ENCODE measurements at places on chromosomes 7 and 10. TPM values are rescaled to one million over a fixed set of nuclear protein-coding genes. Genes with fewer than 3 reads are reported as not detected.

AKR1B15 gene
- total RNA-seq: not detected

COL13A1 gene
- 12.2 TPM for total RNA-seq

DNA sequence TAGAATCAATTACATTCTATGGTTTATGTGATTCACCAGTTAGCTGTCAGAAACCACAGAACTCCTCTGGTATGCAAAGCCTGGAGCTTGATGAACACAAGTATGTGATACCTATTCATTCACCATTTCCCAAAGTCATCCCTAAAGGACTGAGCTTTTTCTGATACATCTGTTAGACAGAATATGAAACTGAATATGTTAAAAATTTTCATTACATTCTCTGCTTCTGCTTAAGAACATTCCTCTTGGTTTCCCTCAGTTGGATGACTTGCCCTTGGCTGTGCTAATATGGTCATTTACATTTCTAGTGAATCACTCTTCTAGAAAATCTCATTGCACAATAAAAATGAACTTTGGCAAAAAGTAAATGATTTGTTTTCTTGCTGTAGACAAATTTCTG, 10.8 kb upstream of the PON1 start:
- peak; percentile 22 for DNase-seq

- DNase-seq: no peak
Observed at GRCh38 chr7:69276011-69276729, 322.1 kb upstream of the AUTS2 start.

- peak; percentile 57 for DNase-seq
Observed at GRCh38 chr10:13099144-13099665, 758 bp upstream of the OPTN start.

GRCh38 chr10:87861566-87861952, 1.8 kb downstream of the KLLN start:
- peak; percentile 89 for DNase-seq

DNA sequence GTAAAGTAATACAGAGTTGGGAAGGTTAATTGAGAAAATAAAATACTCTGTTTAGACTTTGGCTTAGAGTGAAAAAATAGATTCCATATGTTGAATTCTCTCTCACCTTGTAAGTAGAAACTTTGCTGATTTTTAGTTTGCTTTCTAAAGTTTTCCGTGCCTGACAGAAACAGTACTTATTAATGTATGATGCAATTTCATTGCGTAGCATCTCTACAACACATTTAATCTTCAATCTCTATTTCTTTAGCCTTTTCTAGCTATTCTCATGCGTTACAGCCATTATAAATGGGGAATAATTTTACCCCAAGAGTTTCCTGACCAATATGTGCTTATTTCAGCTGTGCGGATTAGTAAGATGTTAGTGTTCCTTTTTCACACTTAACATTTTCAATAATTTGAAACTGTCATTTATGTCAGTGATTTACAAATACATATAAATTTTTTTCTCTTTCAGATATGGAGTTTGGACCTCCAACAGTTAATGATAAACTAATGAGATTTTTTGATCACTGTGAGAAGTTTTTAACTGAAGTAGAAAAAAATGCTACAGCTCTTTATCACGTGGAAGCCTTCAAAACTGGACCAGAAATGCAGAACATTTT, 3.3 kb downstream of the MINPP1 start:
- DNase-seq: no peak

- peak; percentile 1 for DNase-seq
Observed at GRCh38 chr10:118522791-118523498, 72.5 kb downstream of the PRLHR start.

DNA sequence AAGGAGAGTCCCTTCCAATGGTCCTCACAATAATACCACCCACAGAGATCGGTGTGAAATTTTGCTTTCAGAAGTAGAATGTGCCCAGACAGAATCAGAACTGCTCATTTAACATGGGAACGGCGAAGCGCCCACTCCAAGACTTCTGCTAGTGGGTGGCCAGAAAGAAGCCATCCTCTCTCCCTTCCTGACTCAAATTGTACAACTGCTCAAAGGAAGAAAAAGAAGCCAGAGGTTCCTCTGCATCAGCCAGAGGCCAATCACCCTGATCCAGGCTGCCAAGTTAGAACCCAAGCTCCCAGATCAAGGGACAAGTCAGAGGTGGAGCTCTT, 23.3 kb downstream of the NUDCD3 start:
- DNase-seq: no peak

DNA sequence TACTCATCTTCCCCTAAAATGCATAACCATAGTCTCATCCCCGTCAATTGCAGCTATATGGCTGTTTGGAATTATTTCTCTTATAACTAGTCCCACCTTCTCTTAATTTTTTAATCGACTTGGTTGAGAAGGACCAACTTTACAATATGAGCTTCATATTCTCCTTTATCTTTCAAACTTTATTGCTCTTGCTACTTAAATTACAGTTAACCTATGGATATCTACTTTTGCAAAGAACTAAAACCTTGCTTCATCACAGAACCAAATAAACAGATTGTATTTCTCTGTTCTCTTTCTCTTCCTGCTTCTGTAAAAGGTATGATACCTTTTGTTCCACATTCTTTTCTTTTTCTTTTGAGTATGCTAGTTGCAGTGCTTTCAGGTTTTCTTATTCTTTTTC, 6.1 kb downstream of the CREM start:
- DNase-seq: no peak

DNA sequence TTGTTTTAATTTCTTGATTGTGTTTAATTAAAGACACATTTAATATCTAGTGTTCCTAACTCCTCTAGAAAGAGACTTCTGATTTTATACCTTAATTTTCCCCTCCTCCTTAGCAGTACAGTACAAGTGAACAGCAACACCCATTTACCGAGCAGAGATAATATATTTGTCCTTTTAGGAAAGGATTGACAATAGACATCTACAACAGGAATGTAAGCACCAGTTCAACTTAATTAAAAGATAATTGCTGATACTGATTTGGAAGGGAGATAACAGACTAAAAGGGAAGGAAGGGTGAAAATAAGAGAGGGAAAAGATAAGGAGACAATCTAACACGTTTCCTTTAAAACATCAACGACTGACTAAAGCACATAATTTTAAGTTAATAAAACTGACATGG, 119.3 kb downstream of the SRPK2 start:
- no peak for DNase-seq

WDR91 gene
- 5.2 TPM for total RNA-seq

DNA sequence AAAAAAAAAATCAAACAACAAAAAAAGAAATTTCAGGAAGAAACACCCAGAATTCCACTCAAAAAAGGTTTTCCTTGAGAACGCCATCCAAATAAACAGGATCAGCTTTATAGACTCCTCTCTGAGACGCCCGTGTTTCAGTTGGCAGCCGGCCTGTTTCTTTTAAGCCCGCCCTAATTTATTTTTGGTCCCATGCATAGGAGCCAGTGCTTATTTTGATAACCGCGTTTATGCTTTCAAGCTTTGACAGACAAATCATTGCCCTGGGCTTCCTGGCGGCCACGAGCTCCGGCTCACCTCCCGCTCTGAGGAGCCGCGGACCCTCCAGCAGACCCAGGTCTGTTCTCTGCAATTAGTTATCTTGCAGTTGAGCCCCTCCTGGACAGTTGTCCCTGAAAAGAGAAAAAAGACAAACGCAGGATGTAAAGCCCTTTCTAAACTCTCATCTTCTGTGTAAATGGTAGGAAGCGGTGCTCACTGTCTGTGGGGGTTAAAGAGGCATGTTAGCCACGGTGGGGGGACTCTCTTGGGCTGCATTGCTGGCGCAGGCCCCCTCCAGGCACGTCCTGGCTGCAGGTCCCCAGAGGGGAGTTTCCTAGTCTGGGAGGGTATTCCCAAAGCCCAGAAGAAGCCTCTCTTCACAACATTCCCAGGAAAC, 22.2 kb upstream of the UNCX start:
- DNase-seq: no peak

DNAJC1 gene
- 22.8 TPM for total RNA-seq

ARHGEF35 gene
- total RNA-seq: not detected

- peak; percentile 57 for DNase-seq
Observed at GRCh38 chr7:19376538-19376937, 231.3 kb upstream of the FERD3L start.

GRCh38 chr10:69676301-69676700, 46.3 kb downstream of the FAM241B start:
- no peak for DNase-seq

DNA sequence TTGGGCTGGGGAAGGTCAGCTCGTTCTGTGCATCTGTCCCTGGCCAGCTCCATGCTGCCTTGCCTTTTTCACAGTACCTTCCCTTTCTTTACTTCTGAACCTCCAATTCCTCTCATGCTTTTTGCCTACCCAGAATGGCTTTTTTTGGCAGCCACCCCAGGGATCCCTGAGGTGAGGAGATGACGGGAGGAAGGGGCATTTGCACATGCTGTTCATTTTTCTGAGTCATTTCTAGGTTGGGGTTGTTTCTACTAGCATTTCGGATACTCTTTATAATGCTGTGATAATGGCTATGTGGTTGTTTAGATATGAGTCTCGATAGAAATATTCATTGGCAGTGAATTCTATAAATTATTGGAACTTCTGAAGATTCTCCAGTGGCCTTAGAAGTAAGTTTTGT, 415.1 kb upstream of the FZD8 start:
- peak; percentile 45 for DNase-seq

- no peak for DNase-seq
Observed at GRCh38 chr7:21059069-21059468, 272.4 kb upstream of the SP8 start.

NAT16 gene
- total RNA-seq: not detected

DNA sequence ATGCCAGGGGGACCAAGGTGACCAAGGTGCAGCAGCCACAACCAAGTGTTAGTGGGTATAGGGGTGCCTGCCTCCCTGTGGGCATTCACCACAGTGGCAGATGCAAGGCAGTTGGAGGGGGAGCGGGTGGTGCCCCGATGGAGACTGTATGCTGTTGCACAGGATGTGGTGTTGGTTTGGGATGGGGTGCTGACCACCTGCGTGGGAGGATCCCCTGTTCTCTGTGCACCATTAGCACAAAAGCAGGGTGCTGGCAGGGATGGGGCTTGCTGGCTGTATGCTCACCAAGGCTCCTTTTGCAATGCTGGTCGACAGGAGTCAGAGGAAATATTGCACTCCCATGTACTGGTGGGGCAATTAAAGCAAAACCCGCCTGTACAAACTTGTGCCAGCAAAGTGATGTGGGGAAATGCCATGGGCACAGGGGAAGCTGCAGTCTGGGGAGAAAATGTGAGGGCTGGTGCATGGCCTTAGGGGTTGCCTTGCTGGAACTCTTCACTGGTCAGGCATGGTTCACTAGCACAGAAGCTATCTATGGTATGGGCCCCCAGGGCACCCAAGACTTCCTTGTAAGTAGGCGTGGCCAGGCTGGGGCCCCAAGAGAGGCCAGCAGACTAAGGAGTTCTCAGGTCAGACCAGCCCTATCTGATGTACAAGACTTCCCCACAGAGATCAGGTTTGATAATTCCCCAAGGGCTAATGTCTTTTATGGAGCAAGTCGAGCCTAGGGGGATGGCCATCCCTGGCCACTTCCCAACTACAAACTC, 51.9 kb upstream of the GNAT3 start:
- DNase-seq: no peak

ACSM6 gene
- not detected for total RNA-seq

DNA sequence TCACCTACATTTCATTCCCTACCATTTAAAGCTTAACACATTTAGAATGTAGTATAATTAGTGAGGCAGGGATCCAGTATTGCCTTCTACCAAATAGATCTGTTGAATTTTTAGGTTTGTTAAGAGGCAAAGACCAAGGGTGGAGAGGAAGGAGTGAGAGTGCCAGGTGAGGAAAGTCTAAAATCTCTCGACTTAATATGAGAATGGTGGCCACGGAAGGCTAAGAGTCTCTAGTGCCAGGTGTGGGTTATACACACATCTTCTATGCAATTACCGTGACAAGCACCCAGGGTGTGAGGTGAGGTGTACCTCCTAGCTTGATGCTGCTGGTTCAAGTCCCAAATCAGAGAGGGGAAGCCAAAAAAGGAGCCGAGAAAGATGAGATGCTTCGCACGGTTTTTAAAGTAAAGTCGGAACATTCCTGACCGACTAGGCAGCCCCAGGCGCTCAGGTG, 439 bp downstream of the IQUB start:
- no peak for DNase-seq

- DNase-seq: peak; percentile 91
Observed at GRCh38 chr10:97334370-97335175, at the start of gene FRAT2. FRAT2 (minus strand) TSS chr10:97334729; CDS start chr10:97334572, 157 bp downstream.

ATRNL1 gene
- 0.18 TPM for total RNA-seq

DNA sequence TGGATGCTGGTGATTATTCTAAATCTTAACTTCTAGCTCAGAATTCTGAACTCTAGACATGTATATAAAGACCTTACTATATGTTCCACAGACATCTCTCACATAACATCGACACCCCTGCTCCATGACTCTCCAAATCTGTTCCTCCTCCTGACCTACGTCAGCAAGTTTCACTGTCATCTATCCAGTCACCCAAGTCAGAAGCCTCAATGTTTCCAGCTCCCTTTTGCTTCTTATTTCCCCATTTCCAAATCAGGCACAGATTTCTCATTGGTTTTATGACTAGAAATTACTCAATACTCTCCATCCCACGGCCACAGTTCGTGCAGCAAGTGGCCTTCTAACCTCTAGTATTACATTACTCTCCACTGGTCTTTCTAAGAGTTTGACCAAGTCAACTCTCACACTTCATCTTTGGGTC, 28.5 kb downstream of the EPC1 start:
- no peak for DNase-seq

DNA sequence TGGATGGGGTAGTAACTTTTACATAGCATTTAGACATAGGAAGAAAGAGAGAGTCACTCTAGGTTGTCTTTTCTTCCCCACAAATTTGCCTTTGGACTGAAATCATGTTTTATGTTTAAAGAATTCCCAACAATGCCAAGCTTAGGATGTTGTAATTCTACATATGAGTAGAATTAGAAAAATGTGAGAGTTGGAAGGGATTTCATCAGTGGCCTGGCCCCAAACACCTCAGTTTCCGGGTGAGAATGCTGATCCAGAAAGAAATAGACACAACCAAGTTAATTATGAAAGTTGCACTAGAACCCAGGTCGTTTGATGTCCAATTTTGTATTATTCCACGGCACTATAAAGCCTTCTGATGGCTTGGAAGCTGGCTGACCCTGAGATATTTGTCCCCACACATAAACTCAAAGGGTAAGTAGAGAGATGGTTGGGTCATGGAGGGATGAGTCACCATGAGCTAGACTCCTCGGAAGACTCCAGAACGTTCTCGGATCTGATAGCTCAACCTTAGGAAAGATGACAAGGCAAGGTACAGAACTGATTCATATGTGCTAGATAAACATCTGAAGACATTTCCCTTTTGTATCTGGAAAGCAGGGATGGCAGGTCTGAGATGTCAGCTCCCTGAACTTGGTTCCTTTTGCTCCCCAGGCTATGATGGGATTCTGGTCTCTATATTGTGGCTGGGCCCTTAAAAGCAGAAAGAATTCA, 48.8 kb upstream of the SLC35B4 start:
- peak; percentile 47 for DNase-seq

- no peak for DNase-seq
Observed at GRCh38 chr10:6017781-6018354, 40.5 kb upstream of the IL15RA start.
